ENCODE measurements at places on chromosomes 6 and 20. TPM values are rescaled to one million over a fixed set of nuclear protein-coding genes. Genes with fewer than 3 reads are reported as not detected.

Gene CEBPB
- total RNA-seq, result 95.5 TPM

Gene XKR7
- not detected for total RNA-seq

Gene CSNK2B
- 85.2 TPM for total RNA-seq

Gene CCM2L
- 9.7 TPM for total RNA-seq

Gene SNAP91
- 0.97 TPM for total RNA-seq

Gene RBM24
- total RNA-seq, result 23.6 TPM

Gene SLC9A8
- 10.4 TPM for total RNA-seq

Gene ESR1
- total RNA-seq, result 9.4 TPM

Gene HRH3
- total RNA-seq, result not detected

Gene PTCHD4
- 1.2 TPM for total RNA-seq

Gene RPP40
- 5.0 TPM for total RNA-seq

DNA sequence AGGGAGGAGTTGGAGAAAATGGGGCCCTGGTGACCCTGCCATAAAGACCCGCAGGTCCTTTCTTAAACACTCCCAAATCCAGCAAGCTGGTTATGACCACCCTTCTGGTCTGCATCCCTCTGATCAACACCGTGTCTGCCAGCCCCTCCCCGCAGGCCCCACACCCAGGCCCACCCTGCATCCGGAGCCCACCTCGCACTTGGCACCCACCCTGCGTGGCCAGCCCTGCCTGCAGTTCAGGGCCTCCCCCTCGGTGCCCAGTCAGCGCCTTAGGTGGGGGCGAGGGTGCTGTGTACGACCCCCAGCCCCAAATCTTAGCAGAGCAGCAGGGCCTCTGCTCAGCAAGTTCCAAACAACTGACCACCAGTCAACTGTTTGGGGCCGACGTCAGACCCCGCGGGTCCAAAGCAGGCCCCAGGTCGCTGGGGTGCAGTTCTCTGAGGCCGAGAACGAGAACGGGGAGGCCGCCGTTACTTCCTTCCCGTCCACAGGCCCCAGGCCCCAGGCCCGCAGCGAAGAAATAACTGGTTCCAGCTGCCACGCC lies 1.2 kb downstream of the ACSS1 start:
- DNase-seq, result peak; percentile 79

DNA sequence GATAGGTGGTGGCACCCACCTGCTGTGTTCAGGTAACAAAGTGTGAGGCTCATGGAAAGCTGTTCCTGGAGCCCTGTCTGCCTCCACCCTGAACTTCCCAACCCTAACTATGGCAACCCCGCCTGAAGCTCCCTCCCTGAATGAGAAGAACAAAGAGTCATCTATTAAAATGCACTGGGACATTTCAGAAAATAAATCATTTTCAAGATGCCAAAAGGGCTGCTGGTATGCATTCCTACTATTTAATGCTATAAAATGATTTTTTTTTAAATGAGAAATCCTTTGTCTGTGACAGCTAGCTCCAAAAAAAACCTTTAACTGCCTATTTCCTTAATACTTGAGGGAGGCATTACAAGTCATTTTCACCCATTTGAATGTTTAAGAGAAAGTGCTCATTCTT lies 84.3 kb upstream of the MRPS10 start:
- DNase-seq, result no peak

DNA sequence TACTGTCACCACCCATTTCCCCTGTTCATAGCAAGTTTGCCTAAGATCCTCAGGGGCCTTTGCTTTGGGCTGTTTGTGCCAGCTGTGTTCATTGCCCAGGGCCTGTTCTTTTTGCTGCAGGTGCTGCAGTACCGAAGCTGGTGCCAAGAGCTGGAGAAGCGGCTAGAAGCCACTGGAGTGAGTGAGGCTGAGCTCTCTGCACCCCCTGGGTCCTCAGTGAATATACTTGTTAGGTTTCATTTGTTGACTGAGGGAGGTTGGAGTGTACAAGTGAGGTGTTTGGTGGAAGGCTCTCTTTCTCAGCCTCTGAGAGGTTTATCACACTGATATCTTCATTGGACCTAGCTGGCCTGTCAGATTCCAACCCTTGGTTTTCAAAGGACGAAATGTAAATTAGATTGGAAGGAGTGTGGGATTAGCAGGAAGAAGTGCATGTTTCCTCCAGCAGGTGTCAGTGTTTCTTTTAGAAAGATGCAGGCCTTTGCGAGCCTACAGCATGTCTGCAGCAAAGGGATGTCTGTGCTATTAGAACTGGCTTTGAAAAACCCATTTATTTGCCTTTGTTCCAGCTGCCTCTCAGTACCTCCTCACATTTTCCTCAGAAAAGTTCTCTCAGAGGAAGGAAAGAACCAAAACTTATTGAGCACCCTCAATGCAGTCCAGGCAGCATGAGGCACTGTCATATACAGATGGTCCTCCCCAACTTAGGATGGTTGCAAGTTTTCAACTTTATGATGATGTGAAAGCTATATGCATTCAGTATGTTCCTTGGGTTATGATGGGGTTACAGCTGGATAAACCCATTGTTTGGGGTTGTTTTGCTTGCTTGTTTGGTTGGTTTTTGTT lies 8.3 kb downstream of the CEP250 start:
- DNase-seq, result no peak

DNA sequence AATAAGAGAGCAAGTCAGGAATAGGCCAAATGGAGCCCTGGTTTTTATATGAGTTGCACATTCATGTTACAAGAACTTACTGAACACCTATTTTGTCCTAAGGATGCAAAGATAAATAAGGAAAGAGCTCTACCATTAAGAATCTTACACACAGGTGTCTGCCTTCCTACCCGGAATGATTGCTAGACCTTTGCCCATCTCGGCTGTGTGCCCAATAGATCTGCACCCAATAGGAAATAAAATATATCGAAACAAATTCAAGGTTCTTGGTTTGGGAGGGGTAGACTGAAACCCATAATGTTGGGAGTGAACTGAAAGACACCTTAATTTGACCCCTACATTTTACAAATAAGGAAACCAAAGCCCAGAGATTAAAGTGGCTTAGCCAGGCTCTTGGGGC lies 48.9 kb downstream of the EDN1 start:
- no peak for DNase-seq

- DNase-seq, result no peak
These were observed 57.5 kb downstream of the ILRUN start for GRCh38 chr6:34638834-34639736.

DNA sequence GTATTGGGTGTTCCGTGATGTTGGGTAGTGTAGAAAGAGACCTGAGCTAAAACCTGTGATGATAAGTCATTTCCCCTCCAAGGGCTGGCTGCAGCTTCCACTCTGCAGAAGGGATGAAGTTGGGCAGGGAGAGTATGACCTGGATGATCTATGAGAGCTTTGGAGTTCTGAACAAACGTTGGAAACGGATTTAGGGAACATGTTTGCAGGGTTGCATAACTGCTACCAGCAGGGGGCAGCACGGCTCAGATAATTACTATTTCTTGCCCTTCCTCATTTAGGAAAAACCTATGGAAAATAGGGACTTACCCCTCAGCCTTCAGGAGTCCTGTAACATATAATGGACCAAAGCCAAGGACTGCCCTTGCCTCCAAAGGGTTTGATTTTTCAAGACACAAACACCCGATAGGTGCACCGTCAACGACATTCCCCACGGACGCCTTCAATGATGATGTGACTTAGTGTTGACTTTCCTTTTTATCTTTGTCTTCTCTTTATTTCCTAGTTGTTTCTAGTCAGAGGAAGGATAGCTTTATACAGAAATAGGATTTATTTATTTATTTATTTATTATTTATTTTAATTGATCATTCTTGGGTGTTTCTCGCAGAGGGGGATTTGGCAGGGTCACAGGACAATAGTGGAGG lies 164.9 kb upstream of the SASH1 start:
- DNase-seq, result no peak

DNA sequence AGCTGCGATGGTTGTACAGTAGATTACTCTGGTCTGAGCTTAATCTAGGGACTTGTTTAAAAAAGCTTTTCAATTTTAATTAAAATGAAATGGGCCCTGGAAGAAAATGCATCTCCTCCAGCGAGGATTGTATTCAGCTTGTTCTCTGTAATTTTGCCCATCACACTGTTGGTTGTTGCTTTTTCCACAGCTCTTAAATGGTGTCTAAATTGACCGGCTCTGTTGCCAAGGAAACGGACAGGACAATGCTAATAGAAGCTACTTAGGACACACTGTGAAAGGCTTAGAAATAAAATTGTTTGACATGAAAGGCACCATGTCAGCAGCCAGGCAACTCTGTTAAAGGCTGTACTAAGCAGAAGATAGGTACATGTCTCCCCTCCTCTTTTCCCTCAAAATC lies 116.7 kb upstream of the NRSN1 start:
- DNase-seq, result no peak

GRCh38 chr6:150081702-150082101 lies 12.8 kb upstream of the ULBP3 start:
- no peak for DNase-seq

- DNase-seq, result no peak
These were observed 120.5 kb downstream of the INSM1 start for GRCh38 chr20:20488388-20488787.

- DNase-seq, result no peak
These were observed 6.3 kb upstream of the SIRPG start for GRCh38 chr20:1663917-1664316.

DNA sequence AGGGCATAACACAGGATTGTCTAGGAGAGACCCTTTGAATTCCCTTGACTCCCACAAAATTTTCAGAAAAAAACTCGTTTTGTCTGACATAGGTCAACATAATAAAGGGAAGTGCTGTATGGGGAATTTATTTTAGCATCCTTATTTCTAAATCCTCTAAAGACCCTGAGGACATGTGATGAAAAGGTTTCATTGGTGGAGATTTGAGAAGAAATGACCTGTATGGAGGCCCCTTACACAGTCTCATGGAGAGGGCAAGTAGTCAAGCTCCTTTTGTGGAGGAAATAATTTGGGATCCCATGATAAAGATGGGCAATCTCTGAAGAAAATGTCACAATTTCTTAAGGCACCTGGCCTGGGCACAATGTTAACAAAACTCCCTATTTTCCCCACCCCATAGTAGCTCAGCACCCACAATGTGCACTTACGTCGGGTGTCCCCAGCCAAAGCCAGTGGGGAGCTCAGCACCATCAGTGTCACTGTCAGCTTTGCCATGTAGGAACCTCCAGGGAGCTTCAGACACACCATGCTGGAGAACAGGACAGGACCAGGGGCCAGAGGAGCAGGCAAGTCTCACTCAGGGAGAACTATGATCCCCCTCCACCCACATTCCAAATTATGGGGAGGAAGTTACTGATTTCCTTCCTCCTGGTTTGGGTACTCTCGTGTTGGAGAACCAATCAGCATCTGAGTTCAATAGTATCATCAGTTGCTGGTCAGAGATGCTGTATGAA lies at the start of gene HLA-DRB5:
TSS of gene HLA-DRB5 (minus strand) at position 591 of the 734 bp plus-strand sequence. CDS start at position 528, 63 bp downstream.
- peak; percentile 43 for DNase-seq

DNA sequence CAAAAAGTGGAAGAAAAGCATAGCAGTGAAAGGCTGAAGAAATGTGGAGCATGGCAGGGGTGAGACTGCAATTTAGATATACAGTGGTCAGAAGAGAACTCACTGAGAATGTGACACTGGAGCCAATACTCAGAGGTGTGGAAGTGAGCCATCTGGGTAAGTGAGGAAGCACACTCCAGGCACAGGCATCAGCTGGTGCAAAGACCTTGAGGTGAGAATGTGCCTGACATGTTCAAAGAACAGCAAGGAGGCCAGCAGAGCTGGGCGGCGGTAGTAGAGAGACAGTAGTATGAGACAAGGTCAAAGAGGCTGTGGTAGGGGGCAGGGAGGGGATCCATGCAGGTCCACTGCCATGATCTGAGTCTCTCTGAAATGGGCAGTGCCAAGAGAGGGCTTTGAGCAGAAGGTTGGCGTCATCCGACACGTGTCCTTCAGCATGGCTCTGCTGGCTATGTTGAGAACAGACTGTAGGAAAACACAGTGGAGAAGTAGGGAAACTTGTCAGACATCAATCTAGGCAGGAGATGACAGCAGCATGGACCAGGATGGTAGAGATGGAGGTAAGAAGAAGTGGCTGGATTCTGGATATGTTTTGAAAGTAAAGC lies 84.4 kb downstream of the PLCG1 start:
- DNase-seq, result no peak

GRCh38 chr20:16388731-16389130 lies 184.5 kb downstream of the KIF16B start:
- no peak for DNase-seq

DNA sequence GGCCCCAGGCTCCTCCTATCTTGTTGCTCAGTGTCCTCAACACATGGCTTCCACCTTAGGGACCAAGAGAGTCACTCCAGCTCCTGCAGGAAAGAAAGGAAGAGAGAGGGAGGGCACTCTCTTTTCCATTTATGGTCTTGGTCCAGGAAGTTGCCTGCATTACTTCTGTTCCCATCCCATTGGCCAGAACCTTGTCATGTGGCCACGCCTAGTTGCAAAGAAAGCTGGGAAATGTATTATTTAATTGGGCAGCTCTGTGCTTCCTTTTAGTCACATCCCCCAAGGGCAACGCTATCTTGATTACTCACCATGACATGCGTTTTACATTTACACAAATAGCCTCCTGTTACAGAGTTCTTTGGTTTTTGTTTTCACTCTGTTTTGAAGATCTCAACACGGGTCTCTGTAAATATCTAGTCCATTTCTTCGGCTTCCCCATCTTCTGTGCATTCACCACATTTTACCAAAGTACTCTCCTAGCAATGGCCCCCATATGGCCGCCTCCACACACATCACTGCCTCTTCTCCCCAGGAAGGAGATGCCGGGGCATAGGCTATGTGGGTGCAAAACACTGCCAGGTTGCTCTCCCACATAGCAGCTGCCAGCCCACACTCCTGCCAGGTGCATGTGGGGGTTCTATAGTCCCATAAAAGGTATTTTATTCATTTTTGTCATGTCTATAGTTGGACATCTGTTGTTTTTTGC lies 35.7 kb upstream of the ZMYND8 start:
- DNase-seq, result no peak

DNA sequence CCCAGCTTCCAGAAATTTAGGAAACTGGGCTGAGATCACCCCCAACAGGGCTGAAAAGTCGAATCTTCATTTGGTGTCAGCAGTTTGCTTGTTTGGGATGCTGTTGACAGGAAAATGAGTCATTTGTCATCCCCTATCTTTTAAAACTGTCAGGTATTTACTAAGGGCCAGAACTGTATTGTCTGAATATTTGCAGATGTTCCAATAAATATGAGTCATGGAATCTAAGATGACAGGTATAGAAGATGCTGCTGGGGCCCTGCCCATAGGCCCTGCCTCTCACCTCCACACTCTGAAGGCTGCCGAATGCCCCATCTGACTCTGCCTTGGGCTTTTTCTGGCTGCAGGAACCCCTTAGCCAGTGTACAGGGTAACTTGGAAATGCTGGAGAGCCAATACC lies 3.9 kb downstream of the ETV7 start:
- peak; percentile 43 for DNase-seq
